Fibroblast of skin of right biceps (primary cell): ENCODE measurements at places on chromosomes 6 and 20.

GRCh38 chr6:42599558-42599957 lies 35.7 kb downstream of the UBR2 start:
- no peak for DNase-seq

GRCh38 chr6:134015719-134016557 lies 36.5 kb downstream of the SLC2A12 start:
- no peak for DNase-seq

DNA sequence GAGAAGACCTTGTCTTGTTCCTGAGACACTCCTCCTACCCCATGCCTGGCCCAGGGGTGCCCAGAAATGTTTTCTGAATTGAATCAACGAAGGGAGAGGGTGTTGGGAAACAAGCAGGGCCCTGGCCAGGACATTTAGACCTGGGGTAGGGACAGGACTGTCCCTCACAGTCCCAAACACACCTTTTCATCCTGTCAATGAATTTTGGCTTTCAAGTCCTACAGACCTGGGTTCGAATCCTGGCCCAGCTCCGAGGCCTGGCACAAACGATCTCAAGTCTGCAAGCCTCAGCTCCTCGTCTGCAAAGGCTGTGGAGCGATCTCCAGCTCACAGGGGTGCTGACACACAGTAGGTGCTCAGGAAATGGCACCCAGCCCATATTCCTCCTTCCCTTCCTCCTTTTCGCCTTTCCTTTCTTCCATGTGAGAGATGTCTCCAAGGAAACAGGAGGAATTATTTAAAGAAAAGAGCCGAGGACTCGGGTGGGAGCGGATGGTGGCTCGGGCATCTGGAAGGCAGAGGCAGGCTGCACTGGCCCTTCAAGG lies 7.3 kb upstream of the DLGAP4 start:
- DNase-seq = no peak

GRCh38 chr6:104227508-104227907 lies 632.2 kb downstream of the HACE1 start:
- DNase-seq = no peak

DNA sequence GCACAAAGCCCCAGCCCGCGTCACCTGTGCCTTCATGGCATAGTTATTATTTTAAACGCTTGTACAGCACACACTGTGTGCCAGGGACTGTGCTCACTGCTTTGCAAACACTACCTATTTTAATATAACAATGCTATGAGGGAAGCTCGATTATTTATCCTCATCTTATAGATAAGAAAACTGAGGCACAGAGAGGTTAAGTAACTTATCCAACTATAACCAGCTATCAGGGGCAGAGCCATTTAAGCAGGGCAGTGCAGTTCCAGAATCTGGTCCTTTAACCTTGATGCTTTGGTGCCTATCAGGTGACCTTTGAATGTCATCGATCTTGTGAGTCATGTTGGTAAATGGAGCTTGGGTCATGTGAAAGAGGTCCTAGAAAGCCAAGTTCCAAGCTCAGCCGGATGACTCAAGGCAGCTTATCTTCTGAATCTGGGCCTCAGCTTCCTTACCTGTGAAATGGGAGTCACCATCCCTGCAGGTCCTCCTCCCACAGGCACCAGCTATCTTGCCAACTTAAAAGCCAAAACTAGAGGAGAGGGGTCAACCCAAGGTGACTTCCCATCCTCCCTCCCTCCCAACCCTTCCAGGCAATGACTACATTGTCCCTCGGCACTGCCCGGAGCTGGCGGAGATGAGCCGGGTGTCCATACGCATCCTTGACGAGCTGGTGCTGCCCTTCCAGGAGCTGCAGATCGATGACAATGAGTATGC lies 56.4 kb upstream of the TTPAL start:
- no peak for DNase-seq

DNA sequence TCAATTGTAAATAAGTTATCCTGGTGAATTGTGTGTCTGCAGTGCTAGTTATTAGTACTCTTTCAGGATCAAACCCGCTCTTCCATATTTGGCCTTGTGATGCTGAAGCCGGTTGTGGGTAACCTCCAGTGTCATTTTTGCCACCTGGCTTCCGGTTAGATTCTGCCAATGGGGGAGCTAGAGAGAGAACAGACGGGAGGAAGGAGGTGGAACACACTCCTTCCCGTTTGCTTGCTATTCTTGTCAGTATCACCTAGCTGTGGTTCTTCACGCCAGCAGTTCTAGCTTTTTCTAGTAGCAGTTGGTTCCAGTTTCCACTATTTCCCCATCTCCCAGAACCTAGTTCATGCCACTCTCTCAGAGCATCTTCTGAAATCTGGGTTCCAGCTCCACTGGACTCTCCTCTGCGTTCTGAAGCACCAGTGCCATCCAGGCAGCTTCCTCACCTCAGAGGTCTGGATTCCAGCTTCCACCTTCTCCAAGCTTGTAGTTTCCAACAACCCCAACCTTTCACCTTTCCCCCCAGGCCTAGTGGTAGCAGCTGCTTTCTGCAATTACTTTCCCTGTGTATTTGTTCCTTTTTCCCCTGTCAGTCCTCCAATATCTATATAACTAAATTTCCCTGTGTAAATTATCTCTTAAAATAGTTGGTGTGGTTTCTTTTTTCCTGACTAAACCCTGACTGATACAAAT lies 46.9 kb upstream of the LOC128125822 start:
- no peak for DNase-seq
